Upper lobe of right lung (tissue), 1 donor: ENCODE measurements at places on chromosomes 6 and 20. TPM values are rescaled to one million over a fixed set of nuclear protein-coding genes. Genes with fewer than 3 reads are reported as not detected.

DNA sequence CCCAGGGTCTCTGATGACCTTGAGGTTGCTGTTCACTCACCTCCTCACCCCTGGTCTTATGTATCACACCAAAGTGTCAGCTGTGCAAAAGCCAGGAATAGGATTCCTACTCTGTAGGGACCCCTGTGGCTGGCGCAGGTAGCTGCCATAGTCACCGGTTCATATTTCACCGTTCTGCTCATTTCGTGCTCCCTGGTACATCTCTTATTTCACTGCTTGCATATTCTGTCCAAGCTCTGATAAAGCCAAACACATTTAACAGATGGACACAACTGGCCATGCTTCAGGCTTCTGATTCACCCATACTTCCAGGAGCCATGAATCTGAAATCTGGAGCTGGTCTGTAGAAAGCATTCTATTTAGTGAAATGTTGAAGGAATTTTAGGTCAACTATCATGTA, 20.5 kb downstream of the SLC22A3 start:
- DNase-seq, result no peak

GRCh38 chr6:41284726-41285125, 1.8 kb downstream of the TREM1 start:
- no peak for DNase-seq

DNA sequence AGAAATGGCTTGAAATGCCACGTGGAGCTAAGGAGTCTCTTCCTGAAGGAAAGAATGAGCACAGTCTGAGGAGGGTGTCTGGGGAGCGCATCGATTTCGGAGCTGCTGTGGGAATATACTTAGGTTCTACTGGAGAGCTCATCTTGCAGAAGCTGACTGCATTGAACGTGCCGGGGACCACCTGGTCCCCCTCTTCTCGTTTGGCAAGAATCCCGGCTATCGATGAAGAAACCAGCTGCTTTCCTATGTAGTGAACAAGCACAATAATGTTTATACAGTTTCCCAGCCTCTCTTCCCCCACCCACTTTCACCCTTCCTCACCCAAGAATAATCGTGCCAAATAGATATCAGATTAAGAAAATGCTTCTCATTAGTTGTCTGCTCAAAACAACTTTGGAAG, 242.5 kb downstream of the PACRG start:
- no peak for DNase-seq

GRCh38 chr6:124795643-124796463, 166.4 kb upstream of the RNF217 start:
- DNase-seq, result no peak

DNA sequence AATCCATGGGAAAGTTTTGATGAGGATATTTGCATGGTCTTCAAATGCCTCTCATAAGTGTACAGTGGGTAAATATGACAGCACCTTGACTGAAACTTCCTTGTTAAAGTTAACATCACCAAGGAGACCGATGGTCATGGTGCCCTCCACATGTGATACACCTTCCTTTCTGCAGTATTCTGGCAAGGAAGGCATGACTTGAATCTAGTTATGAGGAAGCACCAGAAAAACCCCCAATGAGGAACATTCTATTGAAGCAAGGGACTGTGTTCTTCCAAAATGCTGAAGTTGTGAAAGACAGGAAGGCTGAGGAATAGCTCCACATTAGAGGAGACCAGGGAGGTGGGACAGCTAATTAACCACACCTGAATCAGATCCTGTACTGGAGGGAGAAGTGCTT, 118.3 kb downstream of the SLC24A3 start:
- no peak for DNase-seq

- no peak for DNase-seq
Measured at GRCh38 chr20:51365670-51366069, 176.8 kb downstream of the NFATC2 start.

DNA sequence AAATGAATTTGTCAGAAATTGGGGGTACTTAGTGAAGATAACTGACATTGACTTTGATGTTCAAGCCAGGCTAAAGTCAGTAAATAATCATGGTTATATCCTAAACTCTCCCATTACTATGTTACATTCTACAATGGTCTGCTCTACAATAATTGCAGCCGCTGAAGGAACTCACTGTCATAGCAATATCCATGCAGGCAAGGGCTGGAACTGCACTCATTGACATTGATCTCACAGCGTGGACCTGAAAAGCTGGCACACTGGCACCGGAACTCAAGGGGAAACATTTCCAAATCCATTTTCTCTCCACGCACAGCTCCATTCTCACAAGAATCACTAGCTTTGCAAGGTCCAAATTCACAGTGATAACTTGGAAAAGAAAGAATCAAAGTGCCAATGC, 702.7 kb downstream of the EYS start:
- DNase-seq, result no peak

- DNase-seq, result no peak
Measured at GRCh38 chr20:51687108-51687507, 81.1 kb downstream of the ATP9A start.

DNA sequence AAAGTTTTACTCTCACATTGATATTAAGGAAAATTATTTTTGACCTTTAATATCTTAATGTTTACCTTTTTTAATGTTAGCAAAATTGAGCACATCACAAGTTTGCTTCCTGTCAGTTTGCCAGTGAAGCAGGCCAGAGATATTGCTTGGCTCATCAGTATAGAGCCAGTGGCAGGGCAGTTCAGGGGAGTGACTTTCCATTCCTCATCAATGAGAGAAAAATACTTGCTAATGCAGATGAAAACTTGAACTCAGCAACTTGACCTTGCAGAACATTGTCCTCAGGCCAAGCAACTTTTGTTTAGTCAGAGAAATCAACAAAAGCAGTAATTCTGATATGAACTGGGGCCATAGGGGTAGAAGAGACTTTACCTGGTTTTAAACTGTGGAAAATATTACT, 6.9 kb downstream of the TAB2 start:
- no peak for DNase-seq

LINC00237 gene
- total RNA-seq, result not detected

PRL gene
- total RNA-seq, result not detected

PRICKLE4 gene
- 14.2 TPM for total RNA-seq

PYGB gene
- 61.1 TPM for total RNA-seq
